ENCODE measurements at places on chromosomes 7 and 10.
A peak's percentile ranks its signal among the peaks of the same experiment; 100 is the strongest.

- DNase-seq = peak; percentile 36
These were observed 24.0 kb downstream of the COL26A1 start for GRCh38 chr7:101386558-101387231.

GRCh38 chr10:126041804-126042231 lies 145.5 kb downstream of the FANK1 start:
- DNase-seq = peak; percentile 38

DNA sequence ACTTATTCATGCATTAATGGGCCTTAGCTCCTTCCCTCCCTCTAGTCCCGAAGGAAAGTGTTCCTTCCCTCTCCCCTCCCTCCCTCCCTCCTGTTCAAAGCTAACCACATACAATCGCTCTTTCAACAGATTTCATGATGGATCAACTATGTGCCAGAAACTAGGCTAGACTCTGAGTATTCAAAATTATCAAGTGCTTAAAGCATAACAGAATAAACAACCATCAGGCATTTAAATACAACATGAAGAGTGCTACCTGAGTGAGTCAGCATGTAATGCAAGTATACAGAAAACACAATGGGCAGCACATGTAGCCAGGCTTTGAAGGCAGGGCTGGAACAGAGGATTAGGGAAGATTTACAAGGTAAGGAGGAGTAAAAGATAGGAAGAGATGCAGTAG lies 11.3 kb downstream of the CHCHD3 start:
- no peak for DNase-seq

- no peak for DNase-seq
These were observed 38.1 kb upstream of the R3HCC1L start for GRCh38 chr10:98096316-98096715.

- no peak for DNase-seq
These were observed 4.8 kb upstream of the MTG1 start for GRCh38 chr10:133388973-133389818.

- no peak for DNase-seq
These were observed 192.0 kb upstream of the HABP2 start for GRCh38 chr10:113360870-113361269.

DNA sequence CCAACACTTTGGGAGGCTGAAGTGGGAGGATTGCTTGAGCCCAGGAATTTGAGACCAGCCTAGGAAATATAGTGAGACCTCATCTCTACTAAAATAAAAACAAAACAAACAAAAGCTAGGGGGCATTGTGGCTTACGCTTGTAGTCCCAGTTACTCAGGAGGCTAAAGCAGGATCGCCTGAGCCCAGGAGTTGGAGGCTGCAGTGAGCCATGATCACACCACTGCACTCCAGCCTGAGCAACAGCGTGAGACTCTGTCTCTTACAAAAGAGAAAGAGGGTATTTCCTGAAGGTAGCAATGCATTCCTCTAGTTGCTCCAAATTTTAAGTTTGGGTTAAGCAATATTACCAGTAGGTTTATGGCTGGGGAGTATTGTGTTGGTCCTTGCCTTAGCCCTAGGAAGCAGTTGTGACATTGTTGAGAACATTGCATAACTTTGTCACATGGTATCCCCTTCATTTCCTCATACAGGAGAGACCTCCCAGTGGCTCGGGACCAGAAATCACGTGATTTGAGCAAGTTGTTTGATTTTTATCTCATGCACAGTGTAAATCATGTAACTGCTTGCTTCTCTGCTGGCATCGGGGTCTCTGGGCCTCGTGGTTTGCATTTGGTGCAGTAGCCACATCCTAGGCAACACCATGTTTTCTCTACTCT lies 23.3 kb upstream of the SMARCD3 start:
- DNase-seq = no peak

DNA sequence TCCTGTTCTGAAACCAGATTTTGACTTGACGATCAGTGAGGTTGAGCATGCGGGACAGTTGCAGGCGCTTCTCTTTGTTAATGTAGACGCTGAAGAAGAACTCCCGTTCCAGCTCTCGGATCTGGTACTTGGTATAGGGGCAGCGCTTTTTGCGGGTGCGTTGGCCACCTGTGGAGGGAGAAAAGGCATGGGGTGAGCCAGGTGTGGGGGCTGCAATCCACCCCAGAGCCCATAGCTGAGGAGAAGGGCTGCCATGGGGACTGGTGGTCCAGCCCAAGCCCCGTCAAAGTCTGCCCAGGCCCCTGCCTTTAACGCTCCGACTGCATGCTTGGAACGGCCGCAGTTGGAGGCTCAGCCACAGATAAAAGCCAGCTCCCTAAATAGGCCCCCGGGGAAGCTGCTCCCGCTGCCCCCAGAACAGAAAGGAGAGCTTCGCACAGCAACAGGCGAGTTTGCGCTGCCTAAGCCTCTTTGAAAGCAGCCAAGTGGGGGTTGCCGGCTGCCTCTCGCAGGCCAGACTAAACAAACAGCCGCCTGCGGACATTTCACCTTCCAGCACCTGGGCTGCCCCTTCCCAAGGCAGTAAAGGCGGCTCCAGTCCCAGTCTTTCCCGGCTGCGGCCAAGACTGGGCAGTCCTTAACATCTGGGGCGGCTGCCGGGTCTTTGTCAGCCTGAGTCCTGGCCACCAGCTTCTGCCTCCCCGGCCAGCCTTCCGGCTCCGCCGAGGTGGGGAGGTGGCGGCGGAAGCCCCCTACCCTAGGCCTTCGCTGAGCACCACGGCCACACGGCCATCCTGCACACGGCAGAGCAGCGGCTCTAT lies 2.0 kb downstream of the HOXA11 start:
- peak; percentile 76 for DNase-seq

GRCh38 chr7:17722798-17723197 lies 217.5 kb downstream of the SNX13 start:
- DNase-seq = no peak

DNA sequence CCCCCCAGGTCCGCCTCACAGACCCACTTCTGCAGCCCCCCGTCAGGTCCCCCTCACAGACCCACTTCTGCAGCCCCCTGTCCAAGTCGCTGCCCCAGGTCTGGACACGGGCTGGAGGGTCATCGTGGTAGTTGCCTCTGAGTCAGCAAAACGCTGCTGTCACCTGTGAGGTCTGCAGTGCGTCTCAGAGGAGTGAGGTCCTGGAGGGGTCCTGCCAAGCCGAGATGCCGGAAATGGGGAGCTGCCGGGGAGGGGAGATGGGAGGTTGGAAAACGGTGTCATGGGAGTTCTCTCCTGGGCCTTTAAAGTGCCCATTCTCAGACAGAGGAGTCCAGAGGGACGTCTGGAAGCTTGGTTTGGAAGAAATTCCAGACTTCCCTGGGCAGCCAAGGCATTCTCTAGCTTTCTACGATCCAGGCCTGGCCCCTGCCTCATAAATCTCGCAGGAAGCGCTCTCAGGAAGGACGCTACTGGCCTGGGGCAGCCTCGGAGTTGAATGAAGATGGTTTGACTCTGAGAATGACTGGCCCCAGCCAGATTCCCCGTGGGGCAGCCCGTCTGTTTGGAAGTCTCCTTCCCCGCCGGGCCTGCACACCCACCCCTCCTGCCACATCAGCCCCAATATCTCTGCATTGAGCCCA lies 38.7 kb downstream of the CALML3 start:
- DNase-seq = no peak

DNA sequence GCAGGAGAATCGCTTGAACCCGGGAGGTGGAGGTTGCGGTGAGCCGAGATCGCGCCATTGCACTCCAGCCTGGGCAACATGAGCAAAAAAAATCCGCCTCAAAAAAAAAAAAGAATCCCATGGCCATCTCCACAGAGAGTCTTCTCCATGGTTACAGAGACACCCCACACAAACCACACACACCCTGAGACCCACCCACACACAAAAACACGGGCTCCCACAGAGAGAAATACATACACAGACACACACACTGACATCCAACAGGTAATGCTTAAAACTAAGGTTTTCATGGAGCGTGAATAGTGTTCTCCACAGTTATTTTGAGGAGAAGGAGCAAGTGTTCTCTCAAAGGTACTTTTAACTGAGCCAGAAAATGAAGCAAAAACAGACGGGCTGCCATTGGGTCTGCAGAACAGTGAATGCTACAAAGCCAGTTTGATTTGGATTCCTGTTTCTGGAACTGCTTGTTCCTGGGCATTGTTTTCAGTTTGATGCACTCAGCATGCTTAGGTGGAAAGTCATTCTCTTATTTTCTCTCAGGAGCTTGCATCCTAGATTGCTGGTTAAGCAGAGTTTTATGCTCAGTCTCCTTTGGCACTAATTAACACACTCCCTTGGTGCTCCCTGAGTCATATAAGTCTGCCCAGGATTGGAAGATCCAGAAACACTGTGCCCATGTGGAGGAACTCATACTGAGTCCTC lies 15.4 kb downstream of the AHCYL2 start:
- no peak for DNase-seq

- no peak for DNase-seq
These were observed 79.1 kb upstream of the NME8 start for GRCh38 chr7:37769291-37769690.

DNA sequence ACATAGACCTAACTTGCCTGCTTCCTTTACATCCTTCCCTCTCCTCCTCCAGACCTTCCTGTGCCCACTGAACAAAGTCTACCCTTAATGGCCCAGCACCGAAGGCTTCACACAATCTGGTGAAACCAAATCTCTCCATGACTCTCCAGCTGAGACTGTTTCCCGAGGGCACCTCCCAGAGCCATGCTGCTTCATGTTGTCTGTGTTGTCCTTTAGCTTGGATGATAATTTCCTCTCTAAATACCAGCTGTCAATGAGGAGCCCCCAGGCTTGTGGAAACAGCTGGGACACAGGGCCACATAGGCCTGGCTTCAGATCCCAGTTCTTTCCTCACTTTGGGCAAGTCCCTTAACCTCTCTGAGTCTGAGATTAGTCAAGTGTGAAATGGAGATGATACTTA lies 54.3 kb downstream of the DLD start:
- DNase-seq = no peak

GRCh38 chr7:16528520-16528919 lies 1.9 kb downstream of the LRRC72 start:
- DNase-seq = peak; percentile 10

- DNase-seq = no peak
These were observed 29.8 kb downstream of the VCL start for GRCh38 chr10:74027702-74028101.

DNA sequence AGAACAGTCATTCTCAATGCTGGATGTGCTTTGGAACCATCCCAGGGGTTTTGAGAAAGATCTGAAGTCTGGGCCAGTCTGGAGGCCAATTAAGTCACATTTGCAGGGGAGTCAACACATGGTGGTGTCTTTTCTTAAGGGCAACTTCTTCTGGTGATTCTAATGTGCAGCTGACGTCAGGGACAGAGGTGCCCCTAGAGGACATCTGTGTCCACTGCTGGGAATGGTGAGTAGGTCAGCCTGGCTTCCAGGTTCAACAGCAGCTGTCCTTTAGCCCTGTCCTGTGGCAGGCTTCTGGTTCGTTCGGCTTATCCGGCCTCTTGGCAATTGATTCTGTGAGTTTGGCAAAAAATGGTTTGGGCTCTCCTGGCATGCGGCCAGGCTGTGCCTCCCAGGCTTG lies 269.7 kb upstream of the HABP2 start:
- no peak for DNase-seq

DNA sequence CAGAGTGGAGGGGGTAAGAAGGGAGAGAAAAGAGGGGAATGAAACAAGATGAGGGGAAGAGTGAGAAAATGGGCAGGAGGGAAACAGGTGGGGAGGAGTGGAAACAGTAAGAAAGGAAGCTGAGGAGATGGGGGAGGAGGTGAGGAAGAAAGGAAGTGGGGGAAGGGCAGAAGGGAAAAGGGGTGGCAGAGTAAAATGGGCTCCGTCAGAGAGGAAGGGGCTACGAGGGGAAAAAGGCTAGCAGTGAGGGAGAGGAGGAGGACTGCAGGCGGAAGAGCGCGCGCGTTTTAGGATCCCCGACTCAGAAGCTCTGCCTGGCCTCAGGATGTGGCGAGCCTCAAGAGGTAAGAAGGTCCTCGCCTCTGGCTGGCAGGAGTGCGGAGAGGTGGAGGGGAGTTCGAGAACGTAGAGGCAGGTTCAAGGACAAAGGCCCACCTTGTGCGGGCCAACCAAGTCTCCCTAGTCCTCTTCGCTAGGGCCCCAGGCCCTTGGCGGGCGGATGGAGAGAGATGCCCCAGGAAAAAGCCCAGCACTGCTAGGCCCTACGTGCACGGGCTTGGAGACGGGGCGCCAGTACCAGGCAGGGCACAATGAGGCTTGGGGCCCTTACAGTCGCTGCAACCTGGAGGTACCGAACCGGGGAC lies 5.8 kb upstream of the NKX2-3 start:
- DNase-seq = no peak

DNA sequence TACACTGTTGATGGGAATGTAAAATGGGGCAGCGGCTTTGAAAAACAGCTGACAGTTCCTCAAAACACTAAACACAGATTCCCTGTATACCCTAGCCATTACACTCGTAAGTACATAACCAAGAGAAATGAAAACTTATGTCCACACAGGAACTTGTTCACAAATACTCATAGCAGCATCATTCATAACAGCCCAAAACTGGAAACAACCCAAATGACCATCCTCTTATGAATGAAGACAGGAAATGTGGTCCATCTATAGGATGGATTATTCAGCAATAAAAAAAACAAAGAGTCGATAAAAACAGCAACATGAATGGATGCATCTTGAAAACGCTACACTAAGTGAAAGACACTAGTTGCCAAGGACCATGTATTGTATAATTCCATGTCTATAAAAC lies 23.7 kb downstream of the NMT2 start:
- DNase-seq = no peak

- DNase-seq = no peak
These were observed 8.2 kb downstream of the CNNM1 start for GRCh38 chr10:99337311-99337811.

DNA sequence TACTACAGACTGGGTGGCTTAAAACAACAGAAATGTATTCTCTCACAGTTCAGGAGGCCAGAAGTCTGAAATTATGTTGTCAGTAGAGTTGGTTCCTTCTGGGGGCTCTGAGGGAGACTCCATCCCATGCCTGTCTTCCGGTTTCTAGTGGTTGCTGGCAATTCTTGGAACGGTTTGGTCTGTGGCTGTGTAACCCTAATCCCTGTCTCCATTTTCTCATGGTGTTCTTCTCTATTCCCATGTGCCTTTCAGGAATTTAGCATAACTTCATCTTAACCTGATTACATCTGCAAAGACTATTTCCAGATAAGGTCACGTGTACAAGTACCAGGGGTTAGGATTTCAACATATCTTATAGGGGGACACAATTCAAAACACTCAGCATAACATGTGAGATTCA lies 73.2 kb downstream of the FAM241B start:
- DNase-seq = no peak

DNA sequence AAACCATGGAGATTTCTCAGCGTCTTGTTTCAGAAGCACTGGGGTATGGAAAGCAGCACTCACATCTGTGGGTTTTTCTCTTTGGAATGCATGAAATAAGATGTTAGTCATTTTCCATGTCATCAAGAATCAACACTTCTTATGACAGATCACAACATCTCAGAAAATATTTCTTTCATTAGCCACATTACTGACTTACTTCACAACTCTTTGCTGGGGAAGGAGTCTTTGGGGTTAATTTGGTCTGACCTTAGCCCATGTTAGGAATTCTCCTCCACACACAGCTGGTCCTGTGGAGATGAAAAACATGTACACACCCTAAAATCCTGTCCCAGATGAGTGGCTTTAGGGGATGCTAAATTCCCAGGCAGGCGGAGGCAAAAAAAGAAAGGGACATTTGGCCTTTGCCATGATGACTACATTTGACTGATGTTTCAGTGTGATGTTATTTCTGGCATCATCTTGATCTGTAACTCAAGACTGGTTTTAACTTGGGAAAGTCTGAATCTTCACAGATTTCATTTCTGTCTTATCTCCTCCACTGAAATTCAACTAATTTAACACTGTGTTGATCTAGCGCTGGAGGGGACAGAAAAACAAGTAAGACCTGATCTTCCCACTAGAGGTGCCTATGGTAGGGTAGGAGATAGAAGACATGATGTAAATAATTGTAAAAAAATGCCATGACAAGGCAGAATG lies 363.2 kb downstream of the PRPF18 start:
- no peak for DNase-seq

All from NCI-H146 (cell line).